ENCODE measurements at places on chromosomes 7 and 10.

DNA sequence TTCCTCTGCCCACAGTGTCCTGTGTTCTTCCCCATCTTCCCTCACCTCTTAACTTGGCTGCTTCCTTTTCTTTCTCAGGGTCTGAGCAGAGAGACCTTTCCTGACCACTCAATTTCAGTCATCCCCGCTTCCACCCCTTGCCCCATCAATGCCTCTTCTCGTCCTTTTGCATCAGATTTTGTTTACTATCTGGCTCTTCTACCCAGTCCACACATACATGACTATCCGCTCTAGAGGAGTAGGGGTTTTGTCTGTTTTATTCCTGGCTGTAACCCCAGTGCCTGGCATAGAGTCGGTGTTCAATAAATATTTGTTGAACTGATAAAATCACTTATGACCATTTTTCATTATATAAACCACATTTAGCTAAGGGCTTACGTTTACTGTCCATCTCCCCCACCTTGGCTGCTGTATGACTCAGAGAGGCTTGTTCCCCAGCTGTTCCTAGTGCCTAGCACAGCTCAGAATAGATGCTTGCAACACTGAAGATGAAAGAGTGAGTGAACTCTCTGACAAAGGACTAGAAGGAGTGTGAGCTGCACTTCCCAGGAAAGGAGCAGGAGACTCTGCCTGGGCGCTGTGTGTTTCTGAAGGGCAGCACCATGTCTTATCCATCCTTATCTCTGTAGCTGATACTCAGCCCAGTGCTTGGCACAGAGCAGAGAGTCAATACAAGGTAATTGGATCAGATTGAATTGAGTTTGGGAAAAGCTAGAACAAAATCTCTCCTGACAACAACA is 21.9 kb downstream of the ARID5B start:
- no peak for DNase-seq

DNA sequence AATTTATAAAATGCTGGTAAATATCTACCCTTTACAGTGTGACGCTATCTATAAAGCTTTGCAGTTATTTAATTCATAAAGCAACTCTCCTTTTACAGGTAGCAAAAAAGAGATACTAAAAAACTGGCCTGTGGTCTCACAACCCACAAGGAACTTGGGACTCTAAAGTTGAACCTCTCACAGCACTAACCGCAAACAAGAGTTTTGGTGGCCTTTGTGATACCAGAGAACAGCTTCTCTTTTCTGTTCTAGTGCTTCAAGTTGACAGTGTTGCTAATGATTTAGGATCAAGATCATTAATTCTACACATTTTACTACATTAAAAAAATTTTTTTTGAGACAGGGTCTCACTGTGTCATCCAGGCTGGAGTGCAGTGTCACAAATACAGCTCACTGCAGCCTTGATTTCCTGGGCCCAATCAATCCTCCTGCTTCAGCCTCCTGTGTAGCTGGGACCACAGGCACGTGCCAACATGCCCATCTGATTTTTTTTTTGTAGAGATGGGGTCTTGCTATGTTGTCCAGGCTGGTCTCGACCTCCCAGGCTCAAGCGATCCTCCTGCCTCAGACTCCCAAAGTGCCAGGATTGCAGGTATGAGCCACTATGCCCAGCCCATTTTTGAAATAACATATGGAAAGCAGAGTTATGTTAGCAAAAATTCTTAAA is 56.0 kb upstream of the ST8SIA6 start:
- no peak for DNase-seq

GRCh38 chr10:93299606-93300287 is 182.4 kb downstream of the MYOF start:
- DNase-seq, result no peak

GRCh38 chr10:122464250-122464510 is 2.8 kb downstream of the HTRA1 start:
- DNase-seq, result no peak

DNA sequence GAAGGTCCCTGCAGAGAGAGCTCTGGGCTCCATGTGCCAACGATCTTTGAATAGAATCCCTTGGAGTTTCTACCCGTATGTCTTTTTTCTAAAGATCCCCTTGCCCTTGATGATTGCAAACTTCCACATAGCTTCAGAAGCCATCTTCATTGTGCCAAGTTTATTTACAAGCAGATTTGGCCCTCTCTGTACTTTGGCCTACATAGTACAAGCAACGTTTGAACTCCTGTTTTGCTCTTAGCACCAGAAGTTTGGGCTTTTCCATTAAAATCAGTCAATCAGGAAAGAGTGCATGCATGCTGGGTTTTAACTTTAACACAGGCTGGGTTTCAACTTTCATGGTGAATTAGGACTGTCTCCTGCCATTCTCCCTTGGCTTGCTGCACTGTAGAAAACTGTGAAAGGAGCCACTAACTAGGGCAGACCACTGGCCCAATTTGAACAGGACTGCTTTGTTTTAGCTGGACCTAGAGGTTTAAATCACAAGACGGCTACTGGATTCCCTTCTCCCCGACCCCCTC is 557.6 kb upstream of the GALNT17 start:
- no peak for DNase-seq

- no peak for DNase-seq
Measured at GRCh38 chr10:85901599-85901998, 465.0 kb downstream of the GRID1 start.

- DNase-seq, result no peak
Measured at GRCh38 chr7:98319176-98319575, 37.7 kb downstream of the BRI3 start.

GRCh38 chr7:36712015-36712414 is 12.3 kb downstream of the AOAH start:
- no peak for DNase-seq

GRCh38 chr10:49150426-49150825 is 16.6 kb upstream of the FAM170B start:
- DNase-seq, result no peak

DNA sequence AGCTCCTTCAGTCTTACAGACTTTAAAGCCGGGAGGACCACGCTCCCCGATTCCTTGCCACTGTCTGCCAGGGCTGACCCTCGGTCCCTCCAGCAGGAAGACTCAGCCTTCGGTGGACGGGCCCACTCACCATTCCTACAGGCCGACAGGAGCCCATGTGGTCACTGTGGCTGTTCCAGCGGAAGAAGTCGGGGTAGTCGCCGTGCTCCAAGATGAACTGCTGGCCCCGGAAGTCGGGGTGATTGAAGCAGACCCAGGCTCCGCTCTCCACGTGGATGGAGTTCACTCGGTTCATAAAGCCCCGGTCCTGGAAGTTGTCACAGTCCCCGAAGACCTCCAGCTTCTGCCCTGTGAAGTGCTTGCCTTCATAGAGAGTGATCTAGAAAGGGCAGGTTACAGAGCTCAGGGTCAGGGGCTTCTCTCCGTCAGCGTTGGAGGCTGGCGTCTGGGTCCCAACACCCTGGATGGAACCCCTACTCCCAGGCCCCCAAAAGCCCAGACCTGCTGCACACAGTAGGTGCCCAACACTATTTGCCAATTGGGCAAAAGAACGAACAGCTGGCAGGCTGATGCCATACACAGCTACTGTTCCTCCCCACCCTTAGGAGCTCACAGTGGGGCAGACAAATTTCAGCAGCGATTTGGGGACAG is 1.9 kb downstream of the CRYGN start:
- no peak for DNase-seq

- DNase-seq, result no peak
Measured at GRCh38 chr7:135204341-135204749, 7.0 kb downstream of the WDR91 start.

DNA sequence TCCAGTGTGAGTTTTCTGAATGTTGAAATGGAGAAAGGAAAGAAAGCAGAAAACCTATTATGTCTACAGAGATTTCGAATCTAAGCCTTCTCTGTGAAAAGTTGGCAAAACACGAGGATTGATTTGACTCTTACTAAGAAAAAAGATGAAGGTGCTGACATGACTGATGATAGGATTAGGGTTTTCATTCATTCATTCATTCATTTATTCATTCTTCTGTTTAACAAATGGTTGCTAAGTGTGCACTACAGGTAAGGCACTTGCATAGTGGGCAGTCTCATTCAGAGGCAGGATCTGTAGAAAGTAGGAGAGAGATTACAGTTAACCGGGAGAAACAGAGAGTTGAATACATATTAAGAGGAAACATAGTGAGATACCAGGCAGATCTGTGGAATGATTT is 137.1 kb downstream of the ZNF365 start:
- DNase-seq, result no peak

DNA sequence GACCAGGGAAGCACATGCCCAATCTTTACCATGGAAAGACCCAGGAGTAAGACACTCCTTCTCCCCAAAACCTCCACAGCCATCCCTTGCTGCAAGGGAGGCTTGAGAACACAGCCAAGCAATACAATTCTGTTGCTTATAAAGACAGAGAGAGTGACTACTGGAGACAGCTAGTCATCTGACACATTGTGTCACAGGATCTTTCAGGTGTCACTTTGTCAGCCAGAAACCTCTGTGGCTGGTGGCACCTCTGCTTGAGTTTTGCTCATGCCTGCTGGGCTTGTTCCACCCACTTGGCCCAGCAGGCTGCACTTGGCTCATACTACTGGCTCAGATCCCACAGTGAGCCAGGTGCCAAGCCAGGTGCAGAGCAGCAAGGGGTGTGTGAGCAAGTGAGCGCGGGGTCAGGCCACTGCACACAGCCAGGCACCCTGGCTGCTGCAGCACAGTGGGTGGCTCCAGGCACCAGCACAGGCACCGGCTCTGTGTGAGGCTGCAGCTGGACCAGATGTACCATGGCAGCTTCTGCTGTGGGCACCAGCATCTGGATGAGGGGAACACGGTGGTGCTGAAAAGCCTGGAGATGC is 12.4 kb upstream of the PRLHR start:
- DNase-seq, result no peak

GRCh38 chr10:55966101-55966500 is 395.0 kb downstream of the ZWINT start:
- no peak for DNase-seq

DNA sequence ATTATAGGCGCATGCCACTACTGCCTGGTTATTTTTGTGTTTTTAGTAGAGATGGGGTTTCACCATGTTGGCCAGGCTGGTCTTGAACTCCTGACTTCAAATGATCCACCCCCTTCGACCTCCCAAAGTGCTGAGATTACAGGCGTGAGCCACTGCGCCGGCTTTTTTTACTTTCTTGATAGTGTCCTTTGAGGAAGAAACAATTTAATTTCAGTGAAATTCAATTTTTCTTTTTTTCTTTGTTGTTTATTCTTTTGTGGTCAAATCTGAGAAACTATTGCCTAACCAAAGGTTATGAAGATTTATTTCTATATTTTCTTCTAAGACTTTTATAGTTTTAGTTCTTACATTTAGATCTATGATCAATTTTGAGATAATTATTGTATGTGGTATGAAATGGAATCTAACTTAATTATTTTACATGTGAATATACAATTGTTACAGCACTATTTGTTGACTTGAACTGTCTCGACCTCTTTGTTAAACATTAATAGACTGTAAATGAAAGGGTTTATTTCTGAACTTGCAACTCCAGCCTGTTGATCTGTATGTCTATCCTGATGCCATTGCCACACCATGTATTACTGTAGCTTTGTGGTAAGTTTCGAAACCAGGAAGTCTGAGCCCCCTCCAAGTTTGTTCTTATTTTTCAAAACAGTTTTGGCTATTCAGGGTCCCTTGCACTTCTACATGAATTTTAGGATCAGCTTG is 19.8 kb upstream of the RASSF4 start:
- no peak for DNase-seq

DNA sequence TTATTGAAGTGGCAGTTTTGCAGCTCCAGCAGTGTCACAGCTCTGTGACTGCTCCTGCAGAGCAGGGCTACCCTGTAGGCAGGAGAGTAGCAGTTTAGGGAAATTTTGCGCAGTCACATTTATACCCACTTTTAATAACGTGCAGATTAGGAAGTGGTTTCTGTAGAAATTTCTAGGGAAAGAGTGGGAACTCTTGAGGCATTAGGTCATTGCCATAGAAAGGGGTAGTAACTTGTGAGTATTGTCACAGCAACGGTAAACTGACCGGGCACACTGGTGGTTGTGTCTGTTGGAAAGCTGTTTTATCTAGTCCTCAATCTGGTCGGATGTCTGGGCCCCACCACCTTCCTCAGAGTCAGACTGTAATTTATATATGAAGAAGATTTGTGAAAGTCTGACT is 51.9 kb downstream of the CDC14C start:
- no peak for DNase-seq

GRCh38 chr7:2474224-2474623 is 2.0 kb downstream of the GRIFIN start:
- no peak for DNase-seq

- DNase-seq, result no peak
Measured at GRCh38 chr10:12533151-12533550, 183.8 kb downstream of the CAMK1D start.

GRCh38 chr10:49178489-49179471 is 9.4 kb downstream of the TMEM273 start:
- no peak for DNase-seq

GRCh38 chr10:35614312-35614711 is 9.2 kb downstream of the GJD4 start:
- DNase-seq, result no peak

DNA sequence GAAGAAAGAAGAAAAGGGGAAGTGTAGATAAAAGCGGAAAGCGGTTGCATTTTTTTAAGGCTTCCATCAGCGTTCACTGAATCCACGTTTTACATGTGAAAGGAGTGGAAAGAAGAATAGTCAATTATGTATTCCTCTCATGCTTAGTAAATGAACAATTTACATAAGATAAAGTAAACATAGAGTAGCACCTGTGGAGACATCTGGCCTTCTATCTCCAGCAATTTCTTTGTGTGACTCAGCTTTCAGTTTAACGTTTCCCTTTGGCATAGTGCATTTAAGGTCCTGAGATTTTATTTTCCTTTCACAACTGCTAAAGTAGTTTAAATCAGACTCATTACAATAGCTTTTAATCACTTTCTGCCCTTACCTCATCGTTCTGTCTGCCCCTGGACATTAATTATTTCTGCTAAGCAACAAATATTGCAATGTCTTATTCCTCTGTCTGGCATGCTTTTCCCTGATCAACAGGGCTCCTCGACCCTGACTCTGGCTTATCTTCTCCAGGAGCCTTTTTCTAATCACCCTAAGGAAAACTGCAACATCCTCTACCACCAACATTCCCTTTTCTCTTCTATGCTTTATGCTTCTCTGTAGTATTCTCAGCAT is 383.5 kb upstream of the VWC2 start:
- no peak for DNase-seq

GRCh38 chr10:14554491-14555205 is 220.0 kb downstream of the FAM107B start:
- DNase-seq, result no peak

DNA sequence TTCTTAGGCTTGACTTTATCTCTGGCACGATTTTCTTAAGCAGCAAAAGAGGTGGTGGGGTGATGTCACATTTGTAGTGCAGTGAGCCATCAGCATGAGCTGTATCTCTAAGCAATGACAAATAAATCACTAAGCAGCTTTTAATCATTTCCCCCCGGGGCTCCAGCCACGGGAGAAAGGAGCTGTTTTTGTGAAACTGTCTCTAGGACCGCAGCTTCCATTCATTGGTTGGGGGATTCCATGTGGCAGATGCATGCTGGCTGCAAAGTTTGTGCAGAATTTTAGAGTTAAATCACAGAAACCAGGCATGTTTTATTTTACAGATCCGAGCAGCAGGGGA is 464 bp downstream of the KIAA1217 start:
- DNase-seq, result no peak
